ENCODE measurements at places on chromosomes 6 and 20. TPM values are rescaled to one million over a fixed set of nuclear protein-coding genes. Genes with fewer than 3 reads are reported as not detected.

BPIFB4 gene
- total RNA-seq: not detected

C20orf204 gene
- total RNA-seq: 2.1 TPM

USP49 gene
- 4.5 TPM for total RNA-seq

GRCh38 chr20:33490023-33490933, at the start of gene CBFA2T2:
Gene CBFA2T2 (plus strand): TSS chr20:33490096. CDS start chr20:33490268, 172 bp downstream.
- no peak for DNase-seq

DNA sequence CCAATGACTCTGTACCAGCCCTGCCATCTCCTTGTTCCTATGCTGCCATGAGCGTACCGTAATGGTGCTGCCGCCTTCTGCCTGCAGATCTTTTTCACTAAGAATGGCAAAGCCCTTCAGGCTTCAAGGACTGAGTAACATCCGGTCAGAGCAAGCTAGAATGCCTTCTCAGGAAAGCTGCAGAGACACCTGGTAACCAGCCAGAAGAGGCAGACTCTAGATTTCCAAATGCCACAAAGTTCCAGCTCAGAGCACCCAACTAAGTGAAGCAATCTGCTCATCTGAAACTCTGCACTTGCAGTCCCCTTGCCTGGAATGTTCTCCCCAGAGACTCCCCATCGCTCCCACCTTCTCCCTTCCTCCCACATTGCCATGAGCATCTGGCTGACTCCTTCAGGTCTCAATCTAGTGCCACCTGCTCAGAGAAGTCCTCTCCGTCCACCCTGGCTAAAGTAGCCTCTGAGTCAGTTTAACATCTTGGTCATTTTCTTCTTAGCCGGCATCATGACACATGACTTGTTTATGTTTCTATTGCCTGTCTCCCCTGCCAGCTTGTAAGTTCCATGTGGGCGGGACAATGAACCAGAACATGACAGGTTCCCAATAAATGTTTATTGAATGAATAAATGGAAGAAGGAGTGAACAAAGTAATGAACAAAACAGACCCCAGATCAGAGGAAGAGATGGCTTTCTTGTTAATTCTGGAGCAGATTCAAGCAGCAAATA, 6.9 kb upstream of the OCSTAMP start:
- no peak for DNase-seq

DNA sequence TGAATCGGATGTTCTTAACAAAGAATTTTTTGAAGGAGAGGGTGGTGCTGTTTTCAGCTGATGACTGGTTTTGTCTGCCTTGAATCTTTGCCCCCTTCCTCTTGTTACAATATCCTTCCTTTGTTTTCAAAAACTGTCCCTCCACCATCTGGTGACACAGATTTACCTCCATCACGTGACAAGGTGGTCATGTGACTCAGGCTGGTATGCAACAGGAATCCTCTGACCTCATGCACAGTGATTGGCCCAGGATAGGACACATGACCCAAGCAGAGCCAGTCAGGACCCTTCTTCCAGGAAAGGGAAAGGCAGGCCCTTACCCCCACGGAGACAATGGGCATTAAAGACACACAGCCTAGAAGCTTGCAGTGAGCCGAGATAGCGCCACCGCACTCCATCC, 84.7 kb upstream of the MC3R start:
- DNase-seq: no peak

All from activated naive CD8-positive, alpha-beta T cell treated with anti-CD3 and anti-CD28 coated beads for 36 hours (primary cell).